ENCODE measurements at places on chromosomes 1 and 21.

GRCh38 chr1:64920941-64921589 lies 45.3 kb downstream of the JAK1 start:
- peak; percentile 47 for DNase-seq

DNA sequence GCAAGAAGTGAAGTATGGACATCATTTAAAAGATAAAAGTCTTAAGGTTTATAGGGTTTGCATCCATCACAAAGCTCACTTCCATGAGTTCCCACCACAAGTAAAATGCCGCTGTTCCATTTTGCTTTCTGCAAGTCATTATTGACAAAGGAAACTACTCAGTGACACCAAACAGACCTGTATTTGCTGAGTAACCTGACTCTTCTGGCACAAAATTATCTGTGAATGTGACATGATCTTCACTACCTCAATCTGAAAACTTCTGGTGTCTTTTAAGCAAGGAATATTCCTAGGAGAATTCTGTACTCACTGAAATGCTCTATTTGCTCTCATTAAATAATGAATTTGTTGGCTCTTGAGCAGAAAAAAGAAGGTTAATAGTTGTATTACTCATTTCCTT lies 1077.4 kb upstream of the ADGRL4 start:
- no peak for DNase-seq

GRCh38 chr1:208028526-208028925 lies 117.6 kb upstream of the CD34 start:
- no peak for DNase-seq

DNA sequence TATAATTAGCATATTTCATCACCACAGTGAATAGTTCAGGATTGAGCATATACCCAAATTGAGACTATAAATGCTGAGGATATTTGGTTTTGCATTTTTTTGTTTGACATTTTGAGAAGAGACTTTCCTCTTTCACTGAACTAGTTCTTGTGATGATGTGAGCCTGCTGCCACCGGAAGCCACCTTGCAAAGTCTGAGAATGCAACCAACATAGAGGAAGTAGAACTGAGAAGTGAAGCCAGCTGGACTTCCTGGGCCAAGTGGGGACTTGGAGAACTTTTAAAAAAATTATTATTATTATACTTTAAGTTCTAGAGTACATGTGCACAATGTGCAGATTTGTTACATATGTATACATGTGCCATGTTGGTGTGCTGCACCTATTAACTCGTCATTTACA lies 102.3 kb downstream of the RPE65 start:
- no peak for DNase-seq

- DNase-seq: no peak
These were observed 220.0 kb downstream of the FGGY start for GRCh38 chr1:59516881-59517280.

DNA sequence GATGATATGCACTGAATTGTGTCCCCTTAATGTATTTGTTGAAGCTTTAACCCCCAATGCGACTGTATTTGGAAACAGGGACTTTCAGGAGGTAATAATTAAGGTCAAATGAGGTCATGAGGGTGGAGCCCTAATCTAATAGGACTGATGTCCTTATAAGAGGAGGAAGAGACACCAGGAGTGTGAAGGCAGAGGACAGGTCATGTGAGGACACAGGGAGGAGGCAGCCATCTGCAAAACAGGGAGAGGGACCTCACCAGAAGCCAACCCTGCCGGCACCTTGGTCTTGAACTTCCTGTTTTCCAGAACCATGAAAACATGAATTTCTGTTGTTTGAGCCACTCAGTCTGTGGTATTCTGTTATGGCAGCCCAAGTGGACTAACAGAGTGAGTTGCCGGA lies 15.3 kb downstream of the SYF2 start:
- no peak for DNase-seq

DNA sequence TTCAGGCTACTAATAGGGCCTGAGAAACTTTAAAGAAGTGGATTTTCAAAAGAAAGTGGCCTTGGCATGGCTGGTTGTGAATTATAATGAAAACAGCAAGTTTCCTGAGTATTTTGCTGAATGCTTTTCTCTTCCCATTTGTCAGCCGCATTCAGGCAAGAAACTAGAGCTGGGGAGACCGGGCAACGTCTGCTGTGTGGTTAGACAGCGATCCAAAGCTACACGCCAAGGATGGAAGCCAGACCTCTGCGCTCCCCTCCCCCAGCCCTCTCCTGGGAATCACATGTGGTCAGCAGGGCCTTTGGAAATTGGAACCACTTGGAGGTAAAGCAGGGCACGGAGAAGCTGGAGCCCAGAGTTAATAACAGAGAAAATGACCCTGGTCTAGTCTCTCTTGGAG lies 114.1 kb upstream of the CD34 start:
- DNase-seq: peak; percentile 81

GRCh38 chr21:42189860-42190485 lies 29.0 kb upstream of the ABCG1 start:
- no peak for DNase-seq

DNA sequence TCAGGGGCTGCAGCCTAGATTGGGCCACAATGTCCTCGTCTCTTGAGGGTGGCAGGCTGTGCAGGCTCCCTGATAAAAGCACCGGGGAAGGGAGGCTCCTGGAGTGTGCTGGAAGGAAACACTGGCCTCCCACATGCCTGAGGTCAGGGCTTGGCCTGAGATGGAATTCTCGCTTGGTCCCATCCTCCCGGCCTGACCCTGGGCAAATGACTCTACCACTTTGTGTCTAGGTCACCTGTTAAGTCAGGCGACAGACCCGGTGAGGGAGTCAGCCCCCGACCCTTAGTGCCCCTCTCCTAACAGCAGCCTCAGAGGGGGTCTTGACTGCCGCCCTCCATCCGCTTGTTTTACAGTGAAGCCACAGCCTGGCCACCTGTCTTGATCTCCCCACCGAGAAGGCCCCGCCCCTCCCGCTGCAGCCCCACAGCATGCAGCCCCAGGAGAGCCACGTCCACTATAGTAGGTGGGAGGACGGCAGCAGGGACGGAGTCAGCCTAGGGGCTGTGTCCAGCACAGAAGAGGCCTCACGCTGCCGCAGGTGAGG lies 2.5 kb downstream of the SMIM1 start:
- peak; percentile 65 for DNase-seq

DNA sequence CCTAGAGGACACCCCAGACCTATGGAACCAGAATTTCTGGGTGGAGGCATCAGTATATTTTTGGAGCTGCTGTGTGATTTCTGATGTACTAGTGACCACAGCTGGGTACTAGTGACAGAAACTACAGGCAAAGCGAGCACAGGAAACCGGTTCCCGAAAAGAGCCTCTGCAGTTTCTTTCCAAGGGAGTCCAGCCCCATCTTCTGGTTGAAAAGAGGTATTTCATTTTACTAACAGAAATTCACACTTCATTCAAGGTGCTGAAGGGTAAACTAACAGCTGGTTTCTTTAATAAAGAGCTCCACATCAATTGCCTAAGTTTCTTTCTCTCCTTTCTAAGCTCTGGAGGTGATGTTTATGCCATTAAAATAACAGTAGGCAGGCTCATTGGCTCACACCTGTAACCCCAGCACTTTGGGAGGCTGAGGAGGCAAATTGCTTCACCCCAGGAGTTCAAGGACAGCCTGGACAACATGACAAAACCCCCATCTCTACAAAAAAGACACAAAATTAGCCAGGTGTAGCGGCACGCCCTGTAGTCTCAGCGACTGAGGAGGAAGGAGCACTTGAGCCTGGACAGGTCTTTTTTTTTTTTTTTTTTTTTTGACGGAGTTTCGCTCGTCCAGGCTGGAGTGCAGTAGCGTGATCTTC lies 22.0 kb downstream of the THAP3 start:
- peak; percentile 80 for DNase-seq

DNA sequence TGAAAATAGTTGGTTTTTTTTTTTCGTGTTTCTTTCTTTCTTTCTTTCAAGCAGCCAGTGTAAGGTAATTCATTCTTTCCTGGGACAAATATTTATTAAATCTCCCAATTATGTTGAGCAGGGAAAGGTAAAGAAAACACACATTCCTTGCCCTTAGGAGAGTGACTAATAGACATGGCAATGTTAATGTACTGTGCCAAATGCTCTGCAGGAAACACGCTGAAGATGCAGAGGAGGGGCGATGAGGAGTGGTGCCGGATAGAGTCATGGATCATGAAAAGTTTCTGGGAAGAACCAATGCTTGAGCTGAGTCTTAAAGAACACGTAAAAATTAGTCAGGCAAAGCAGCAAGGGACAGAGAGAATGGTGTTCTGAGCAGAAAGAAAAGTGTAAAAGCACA lies 199.2 kb downstream of the DNM3 start:
- peak; percentile 22 for DNase-seq

GRCh38 chr21:42499444-42500112 lies 3.6 kb upstream of the RSPH1 start:
- no peak for DNase-seq

DNA sequence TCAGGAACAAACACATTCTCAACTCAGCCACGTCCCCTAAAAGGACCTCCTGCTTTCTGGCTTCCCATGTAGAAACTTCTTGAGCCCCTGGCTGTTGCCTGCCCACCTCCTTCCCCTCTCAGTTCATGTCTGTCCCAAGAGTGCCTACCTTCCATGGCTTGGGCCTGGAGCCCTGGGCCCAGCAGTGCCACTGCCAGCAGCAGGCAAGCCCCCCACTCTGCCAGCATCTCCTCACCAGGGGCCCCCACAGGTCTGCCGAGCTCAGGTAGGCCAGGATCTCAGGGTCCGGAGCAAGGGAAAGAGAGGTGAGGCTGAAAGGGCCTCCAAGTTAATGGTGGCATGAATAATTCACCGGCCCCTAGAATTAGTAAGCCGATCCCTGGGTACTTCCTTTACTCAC lies at the start of gene CDCP2:
Gene CDCP2 (minus strand): TSS at position 305 of the 400 bp plus-strand sequence. CDS start 78 bp downstream, at position 227.
- no peak for DNase-seq

GRCh38 chr1:12147201-12147701 lies 19.5 kb upstream of the TNFRSF1B start:
- DNase-seq: no peak

GRCh38 chr1:234838182-234838581 lies 228.2 kb upstream of the IRF2BP2 start:
- no peak for DNase-seq

DNA sequence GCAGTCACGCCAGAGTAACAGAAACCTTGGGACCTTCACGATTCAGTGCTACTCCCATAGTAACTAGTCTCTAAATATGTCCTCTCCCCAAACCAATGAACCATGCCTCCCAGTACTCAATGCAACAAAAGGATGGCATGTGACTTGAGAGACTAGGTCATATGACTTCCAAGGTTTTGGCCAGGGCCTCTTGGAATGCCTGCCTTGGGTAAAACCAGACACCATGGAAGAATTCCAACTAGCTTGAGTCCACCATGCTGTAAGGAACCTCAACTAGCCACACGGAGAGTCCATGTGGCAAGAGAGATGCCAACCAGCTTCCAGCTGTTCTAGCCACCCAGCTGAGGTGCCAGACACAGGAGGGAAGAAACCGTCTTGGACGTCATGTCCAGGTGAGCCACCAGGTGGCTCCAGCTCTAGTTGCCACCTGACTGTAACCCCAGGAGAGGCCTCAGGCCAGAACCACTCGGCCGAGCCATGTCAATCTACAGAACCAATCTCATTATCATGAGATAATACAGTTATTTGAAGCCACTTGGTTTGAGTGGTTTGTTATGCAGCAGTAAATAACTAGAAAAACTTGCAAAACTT lies 115.0 kb downstream of the SYF2 start:
- DNase-seq: no peak

- no peak for DNase-seq
These were observed 664.7 kb upstream of the NEGR1 start for GRCh38 chr1:72946903-72947499.

GRCh38 chr1:219000005-219000404 lies 173.7 kb upstream of the LYPLAL1 start:
- no peak for DNase-seq

- DNase-seq: no peak
These were observed 13.6 kb downstream of the COA7 start for GRCh38 chr1:52684545-52684944.

GRCh38 chr1:50454911-50455310 lies 31.7 kb upstream of the DMRTA2 start:
- DNase-seq: no peak

- no peak for DNase-seq
These were observed 19.5 kb downstream of the STK40 start for GRCh38 chr1:36366091-36366661.

DNA sequence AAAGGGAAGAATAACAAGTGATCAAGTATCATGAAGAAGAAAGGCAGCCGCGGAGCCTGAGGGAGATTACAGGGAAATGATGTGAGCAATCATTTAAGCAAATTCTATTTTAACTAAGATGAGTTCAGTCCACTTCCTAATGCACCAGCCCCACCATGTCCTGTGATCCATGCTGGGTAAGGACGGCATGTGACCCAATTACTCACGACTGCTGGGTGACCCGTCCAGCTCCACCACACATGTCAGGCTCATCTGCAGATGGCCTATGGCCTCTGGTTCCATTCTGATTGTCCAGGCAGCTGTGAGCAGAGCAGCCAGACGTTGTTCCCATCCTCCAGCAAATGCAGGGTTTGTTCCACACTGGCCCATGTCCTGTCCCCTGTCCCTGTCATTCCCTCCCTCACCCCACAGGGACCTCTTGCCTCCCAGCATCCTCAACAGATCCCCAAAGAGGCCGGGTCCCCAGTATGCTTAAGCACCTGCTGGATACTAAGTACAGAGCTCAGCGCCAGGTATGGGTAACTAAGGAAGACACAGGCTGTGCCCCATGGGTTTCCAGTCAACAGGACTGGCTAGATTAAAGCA lies 87.9 kb downstream of the MATN1 start:
- DNase-seq: no peak

DNA sequence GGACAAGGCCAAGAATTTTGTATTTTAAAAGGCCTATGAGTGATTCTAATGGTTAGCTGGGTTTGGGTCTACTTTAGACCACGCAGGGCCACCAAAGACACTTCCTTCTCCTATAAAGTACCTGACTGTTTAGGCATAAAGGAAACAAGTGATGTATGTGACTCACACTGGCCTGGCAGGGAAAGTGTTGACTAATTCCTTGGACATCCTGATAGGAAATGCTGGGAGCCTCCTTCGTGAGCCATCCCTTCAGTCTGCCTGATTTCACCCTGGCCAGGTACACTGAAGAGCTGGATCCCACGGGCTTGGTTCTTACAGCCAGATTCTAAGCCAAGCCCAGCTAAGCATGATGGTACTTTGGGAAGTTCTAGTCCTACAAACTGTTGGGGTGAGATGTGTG lies 100.5 kb upstream of the HMGB4 start:
- peak; percentile 61 for DNase-seq

DNA sequence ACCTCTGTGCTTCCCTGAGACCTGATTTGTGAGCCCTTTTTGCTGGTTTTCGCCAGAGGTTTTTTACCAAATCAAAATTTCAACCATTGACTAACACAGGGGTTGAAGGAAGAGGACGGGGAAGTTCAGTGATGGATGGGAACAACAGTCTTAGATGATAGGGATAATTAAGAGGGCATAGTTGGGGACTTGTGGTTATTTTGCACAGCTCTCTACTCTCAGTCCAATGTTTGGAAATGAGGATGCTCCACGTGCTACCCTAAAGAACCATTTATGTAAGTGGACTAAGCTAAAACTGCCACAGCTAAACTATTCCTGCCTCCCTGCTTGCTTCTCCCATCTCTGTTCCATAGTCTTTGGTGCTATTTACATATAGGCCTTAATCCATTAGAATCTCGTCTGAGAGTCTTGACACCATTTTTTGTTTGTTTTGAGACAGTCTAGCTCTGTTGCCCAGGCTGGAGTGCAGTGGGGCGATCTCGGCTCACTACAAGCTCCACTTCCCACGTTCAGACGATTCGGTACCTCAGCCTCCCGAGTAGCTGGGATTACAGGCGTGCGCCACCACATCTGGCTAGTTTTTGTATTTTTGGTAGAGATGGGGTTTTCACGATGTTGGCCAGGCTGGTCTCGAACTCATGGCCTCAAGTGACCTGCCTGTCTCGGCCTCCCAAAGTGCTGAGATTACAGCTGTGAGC lies 684 bp upstream of the MCL1 start:
- DNase-seq: no peak

- no peak for DNase-seq
These were observed 2.4 kb downstream of the CD247 start for GRCh38 chr1:167515893-167516321.
